ENCODE measurements at places on chromosomes 3 and 15. TPM values are rescaled to one million over a fixed set of nuclear protein-coding genes. Genes with fewer than 3 reads are reported as not detected.

The CIAO2A gene
- 90.3 TPM for polyA plus RNA-seq

The PDIA5 gene
- polyA plus RNA-seq: 26.9 TPM

GRCh38 chr3:183878071-183878470 lies 6.6 kb downstream of the PARL start:
- DNase-seq: no peak

DNA sequence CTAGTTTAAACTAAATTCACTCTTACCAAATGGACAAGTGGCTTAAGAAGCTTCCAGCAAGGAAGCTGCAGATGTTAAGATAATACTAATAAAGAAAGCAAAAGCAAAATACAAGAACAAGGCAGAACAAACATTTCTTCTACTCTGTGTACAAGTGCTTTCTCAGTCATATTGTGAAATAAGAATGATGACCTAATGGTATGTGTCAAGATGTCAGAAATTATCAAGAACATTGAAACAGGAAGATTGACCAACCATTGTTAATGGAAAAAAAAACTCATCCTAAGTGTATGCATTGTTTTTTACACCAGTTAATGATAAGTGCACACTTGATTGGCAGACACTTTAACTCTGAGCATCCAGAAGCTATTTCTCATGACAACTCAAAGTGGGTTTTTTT lies 65.4 kb upstream of the P2RY1 start:
- DNase-seq: no peak

GRCh38 chr3:192091831-192092230 lies 630.9 kb downstream of the PYDC2 start:
- DNase-seq: no peak

DNA sequence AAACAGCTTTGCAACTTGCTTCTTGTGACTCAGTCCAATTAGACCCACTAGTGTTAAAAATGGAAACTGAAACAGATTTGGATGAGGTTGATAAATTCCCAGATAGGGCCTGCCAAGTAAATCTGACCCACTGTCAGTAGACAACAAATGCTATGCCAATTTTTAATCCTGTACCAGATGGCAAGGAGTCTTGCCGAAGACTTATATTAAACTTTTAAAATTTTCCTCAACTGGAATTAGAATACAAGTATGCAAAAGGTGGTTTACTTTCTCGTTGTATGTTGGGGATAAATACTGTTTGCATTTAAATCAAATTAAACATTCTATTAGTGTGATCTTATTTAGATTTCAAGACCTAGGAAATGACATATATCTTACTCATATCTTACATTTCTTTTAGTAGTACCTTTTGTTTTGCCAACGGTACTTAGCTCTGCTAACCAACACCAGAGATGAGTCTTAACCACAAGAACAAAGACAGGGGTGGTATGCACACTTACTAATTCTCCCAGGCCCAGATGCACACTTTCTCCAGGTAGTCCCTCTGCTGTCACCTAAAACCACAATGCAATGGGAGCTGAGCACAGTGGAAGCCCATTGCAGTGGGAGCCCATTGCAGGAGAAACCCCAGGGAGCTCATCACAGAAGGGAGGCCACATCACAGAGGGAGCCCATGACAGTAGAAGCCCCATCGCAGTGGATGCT lies 77.8 kb downstream of the WWTR1 start:
- DNase-seq: no peak

GRCh38 chr3:15329046-15330005 lies 3.1 kb downstream of the SH3BP5 start:
- DNase-seq: no peak

DNA sequence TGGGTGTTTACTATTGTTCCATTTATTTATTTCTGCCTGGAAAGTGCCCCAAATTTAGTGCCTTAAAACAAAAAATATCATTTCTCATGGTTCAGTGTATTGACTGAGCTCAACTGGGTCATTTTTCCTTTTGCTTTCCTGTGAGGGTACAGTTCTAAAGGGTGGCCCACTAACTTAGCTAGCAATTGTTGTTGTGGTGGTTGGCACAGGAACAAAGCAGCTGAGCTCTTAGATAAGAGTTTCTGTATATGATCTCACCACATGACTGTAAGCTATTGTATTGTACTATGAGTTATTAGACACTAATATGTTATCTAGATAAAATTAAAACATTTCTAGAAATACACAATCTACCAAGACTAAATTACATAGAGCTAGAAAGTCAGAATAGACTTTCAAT lies 1283.7 kb downstream of the OTOL1 start:
- no peak for DNase-seq

DNA sequence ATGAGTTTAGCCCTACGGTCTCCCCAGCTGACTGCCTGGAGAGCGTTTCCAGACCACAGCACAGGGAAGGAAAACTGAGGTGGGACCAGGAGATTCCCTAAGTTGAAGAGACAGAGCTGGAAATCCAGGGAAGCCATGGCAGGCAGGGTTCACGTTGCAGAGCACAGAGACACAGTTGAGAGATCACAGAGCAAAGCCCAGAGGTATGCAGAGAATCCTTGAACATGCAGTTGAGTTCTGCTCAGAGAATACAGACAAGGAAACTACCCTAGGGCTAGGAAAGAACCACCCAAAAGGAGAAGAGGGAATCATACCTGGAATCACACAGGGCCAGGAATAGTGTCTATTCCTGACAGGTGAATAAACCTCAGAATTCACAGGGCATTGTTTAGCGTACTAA lies 14.3 kb downstream of the SLC28A1 start:
- no peak for DNase-seq

- no peak for DNase-seq
These were observed 78.6 kb upstream of the ADAMTS9 start for GRCh38 chr3:64766440-64766839.

- no peak for DNase-seq
These were observed 5.3 kb upstream of the BLM start for GRCh38 chr15:90711842-90712241.

GRCh38 chr3:130783629-130784028 lies 37.0 kb upstream of the PIK3R4 start:
- no peak for DNase-seq

GRCh38 chr3:119323723-119324085 lies 29.5 kb downstream of the ARHGAP31 start:
- no peak for DNase-seq

- no peak for DNase-seq
These were observed 40.9 kb upstream of the SMAD3 start for GRCh38 chr15:67024314-67024997.

- no peak for DNase-seq
These were observed 25.5 kb upstream of the THSD4 start for GRCh38 chr15:71089801-71090200.

The MED12L gene
- 2.4 TPM for polyA plus RNA-seq

The LRRK1 gene
- 6.2 TPM for polyA plus RNA-seq

The CPN2 gene
- polyA plus RNA-seq: 0.49 TPM
